ENCODE measurements at places on chromosomes 11 and 22. TPM values are rescaled to one million over a fixed set of nuclear protein-coding genes. Genes with fewer than 3 reads are reported as not detected.
A peak's percentile ranks its signal among the peaks of the same experiment; 100 is the strongest.

DNA sequence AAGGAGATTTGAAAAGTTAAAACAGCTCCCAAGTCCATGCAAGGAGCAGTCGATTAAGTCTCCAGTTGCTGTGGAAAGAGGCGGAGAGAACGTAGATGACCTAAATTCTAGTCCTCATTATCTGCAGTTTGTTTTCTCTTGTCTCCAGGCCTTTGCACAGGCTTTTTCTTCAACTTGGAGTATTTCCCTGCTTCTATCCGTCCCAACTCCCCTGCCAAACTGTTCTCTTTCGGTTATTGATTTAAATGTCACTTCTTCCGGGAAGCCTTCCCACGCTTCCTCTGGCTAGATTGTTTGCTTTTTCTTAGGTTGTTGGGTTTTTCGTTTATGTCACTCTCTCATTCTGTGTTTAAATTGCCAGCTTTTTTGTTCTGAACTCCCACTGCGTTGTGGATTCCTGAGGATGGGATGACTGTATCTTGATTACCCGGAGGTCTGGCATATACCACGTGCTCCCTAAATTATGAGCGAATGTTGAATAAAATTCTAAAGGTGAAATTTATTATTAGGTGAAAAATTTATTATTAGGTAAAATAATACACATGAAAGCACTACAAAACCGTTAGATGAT, 463 bp downstream of the TMEM126B start:
- no peak for DNase-seq

DNA sequence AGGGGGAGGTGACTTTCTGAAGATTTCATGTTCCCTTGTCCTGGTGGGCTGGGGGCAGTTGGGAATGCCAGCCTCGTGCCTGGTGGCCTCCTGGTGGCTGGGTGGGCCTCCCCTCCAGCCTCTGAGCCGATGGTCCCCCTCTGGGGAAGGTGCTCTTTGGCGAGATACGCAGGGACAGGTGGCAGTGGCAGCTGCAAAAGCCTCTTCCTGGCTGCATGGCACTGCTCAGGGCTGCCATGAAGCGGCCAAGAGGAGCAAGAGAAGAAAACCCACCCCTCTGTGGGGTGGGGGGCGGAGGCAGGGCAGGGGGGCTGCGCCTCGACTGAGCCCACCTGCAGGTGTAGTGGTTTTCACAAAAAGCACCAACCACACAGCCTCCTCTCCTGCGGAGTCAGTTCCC, 61.8 kb upstream of the PHF21B start:
- no peak for DNase-seq

DNA sequence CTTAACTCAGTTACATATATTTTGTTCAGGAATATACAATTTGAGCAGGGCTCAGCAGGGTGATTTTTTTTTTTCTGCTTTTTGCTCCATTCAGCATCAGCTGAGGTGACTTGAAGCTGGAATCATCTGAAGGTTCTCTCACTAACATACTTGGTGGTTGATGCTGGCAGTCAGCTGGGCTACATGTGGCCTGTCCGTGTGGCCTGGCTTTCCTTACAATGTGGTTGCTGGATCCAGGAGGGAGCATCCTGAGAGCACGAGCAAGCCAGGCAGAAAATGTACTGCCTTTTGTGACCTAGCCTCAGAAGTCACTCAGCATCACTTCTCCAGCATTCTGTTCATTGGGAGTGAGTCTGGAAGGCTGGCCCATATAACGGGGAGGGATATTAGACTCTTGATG, 151.6 kb upstream of the E2F8 start:
- no peak for DNase-seq

- peak; percentile 59 for DNase-seq
Measured at GRCh38 chr22:39428597-39429071, 28.2 kb upstream of the MGAT3 start.

RHOD gene
- polyA plus RNA-seq = 3.1 TPM

DNA sequence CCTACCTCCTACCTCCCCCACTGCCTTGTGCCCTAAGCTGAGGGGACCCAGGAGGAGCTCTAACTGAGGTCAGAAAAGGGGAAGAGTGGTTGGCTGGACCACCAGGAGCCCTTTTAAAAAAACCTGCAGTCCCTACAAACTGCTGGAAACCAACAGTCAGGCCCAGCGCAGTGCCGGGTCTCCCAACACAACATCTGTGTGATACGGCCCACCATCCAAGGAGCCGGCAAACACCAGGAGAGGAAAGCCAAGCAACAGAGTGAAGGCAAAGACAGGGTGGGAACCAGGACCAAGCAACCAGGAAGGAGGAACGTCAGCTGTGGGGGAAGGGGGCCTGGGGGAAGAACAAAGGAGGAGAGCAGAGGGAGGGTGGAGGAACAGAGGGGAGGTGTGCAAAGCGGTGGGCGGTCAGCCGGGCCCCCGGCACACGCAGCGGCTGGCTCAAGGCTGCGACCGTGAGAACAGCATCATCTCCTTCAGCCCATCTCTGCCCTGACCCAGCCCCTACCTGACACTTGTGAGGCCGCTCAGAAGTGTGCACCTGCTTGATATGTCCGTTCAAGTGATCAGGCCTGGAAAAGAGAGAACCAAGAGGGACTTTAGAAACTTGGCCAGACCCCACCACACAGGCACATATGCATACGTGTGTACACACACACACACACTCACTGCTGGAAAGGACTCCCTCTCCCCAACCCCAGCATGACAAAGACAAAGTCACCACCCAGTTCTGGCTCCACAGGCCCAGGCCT, 3.6 kb downstream of the PATZ1 start:
- no peak for DNase-seq

OR52K2 gene
- polyA plus RNA-seq = not detected

FAM89B gene
- polyA plus RNA-seq = 43.0 TPM

- no peak for DNase-seq
Measured at GRCh38 chr11:44970293-44970692, 19.6 kb upstream of the TP53I11 start.

- no peak for DNase-seq
Measured at GRCh38 chr11:62341588-62341987, 4.3 kb downstream of the ASRGL1 start.

UPK3A gene
- 0.35 TPM for polyA plus RNA-seq

DNA sequence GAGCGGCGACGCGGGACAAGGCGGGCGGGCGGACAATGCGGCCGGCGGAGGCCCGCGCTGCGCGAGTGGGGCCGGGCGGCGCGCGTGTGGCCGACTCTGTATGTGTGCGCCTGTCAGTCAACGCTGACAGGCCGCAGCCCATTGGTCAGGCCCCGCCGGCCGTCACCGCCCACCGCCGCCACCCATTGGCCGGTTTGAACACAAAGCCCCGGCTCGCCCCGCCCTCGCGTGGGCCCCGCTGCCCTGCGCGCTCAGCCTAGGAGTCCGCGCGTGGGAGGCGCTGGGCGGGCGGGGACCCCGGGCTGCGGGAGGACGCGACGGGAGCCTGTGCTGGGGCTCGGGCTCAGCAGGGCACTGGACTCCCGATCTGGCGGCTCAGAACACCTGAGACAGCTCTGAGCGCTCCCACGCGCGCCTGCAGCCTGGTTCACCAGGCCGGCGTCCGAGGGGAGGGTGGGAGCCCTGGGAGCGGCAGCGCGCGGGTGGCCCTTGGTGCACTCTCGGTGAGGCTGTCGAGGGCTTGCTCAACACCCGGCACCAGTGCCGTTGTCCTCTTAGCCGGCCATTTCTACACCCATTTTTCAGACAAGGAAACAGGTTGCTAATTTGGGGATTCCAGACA, at the start of gene SUN2:
SUN2 (minus strand) TSS at position 88 of the 622 bp plus-strand sequence. CDS start 3,370 bp downstream, outside the sequence.
- peak; percentile 98 for DNase-seq

JAML gene
- 18.2 TPM for polyA plus RNA-seq

- DNase-seq = no peak
Measured at GRCh38 chr22:24338726-24339451, 68.3 kb downstream of the SPECC1L start.

GRCh38 chr11:27391331-27392015, 28.5 kb upstream of the CCDC34 start:
- no peak for DNase-seq

DNA sequence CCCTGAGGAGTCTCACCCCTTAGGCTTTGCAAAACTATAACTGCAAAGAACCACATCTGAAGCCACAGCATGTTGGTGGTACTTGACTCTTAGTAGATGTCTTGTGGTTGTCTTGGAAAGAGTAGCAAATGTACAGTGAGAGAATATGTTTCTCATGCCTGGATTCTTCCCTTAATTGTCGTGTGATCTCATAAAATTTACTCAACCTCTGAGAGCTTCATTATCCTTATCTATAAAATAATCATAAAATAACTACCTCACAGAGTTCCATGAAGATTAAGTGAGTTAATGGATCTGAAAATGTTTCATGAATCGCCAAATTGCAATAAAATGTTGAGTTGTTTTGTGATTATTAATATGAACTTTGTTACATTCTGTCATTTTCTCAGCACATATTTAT, 491.5 kb downstream of the METTL15 start:
- no peak for DNase-seq

- peak; percentile 88 for DNase-seq
Measured at GRCh38 chr11:59172345-59173079, 580 bp downstream of the DTX4 start.

- DNase-seq = no peak
Measured at GRCh38 chr11:129013737-129014475, 71.2 kb upstream of the TP53AIP1 start.

DNA sequence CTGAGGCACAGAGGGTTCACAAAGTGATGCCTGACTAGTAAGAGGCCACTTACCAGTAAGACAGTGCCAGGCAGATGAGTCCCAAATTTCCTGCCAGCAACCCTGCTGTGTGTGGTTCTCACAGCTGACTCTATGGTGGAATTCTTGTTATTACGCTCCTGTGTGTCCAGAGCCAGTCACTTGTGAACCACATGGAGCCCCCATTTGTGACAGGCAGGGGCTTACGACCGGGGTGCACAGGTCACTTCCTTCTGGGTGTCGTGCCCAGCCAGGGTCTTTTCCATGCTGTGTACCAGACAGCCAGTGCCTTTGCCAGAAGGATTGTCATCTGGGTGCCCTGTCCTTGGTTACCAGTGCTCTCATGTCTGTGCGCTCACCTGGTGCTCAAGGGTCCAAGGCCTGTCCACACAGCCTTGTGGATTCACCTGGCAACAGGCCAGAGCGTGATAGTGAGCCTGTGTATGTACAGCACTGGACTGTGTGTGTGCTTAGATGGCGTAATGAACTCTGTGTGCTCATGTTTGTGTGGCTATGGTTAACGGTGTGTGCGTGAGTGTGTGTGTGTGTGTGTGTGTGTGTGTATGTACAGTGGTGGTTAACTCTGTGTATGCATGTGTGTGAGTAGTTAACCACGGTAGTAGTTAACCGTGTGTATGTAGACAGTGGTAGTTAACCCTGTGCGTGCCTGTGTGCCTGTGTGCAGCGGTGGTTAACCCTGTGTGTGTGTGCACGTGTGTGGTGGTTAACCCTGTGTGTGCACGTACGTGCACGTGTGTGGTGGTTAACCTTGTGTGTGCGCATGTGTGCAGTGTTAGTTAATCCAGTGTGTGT, 18.6 kb downstream of the GRAMD4 start:
- no peak for DNase-seq

KCNJ5 gene
- 0.42 TPM for polyA plus RNA-seq

DNA sequence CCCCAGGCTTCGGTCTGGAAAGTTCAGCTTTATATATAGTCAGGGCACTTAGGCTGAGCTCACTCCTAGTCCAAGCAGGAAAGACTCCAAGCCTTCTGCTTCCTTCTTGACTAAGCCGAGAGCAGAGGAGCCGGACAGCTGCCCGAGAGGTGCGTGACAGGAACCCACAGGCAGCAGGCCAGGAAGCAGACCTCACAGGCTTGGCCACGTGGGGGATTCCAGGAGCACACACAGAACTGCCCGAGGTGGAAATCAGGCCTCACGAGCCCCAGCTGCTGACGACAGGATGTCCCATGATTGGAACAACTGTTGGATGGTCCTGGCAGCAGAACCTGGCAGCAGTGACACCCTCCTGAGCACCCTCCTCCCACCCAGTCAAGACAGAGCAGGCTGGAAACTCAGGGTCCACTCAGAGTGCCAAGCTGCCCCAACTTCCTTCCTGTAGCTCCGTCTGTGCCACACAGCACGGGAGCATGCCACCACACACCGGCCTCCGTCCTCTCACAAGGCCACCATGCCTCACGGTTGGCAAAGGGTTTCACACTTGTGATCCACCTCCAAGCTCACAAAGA, 5.4 kb downstream of the PLA2G6 start:
- DNase-seq = peak; percentile 87

- DNase-seq = no peak
Measured at GRCh38 chr11:96465512-96465911, 75.7 kb downstream of the JRKL start.

GRCh38 chr22:16824716-16825687, at the start of gene XKR3:
TSS of gene XKR3 (minus strand) at chr22:16825411. CDS start at chr22:16808073, 17,338 bp downstream.
- DNase-seq = no peak

RAB36 gene
- 1.3 TPM for polyA plus RNA-seq

LGR4 gene
- polyA plus RNA-seq = 1.5 TPM

DNA sequence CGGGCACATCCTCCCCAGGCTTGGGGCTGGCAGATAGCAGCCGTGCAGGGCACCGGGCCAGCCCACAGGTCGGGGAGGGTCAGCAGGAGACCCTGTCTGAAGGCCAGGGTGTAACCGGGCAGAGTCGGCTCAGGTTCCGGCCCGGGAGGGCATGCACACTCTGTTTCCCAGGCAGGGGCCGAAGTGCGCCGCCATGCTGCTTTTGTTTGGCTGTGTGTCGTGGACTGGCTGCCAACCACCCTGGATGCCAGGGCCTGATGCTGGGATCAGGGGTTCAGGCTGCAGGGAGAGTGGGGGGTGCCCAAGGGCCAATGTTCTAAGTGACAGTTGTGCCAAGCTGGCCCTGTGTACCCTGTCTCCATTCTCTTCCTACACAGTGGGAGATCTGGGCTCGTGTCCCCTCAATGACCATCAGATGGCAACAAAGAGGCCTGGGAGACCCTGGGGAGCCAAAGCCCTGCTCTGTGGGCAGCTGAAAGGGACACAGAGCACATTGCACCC, 120.9 kb upstream of the B3GAT1 start:
- peak; percentile 68 for DNase-seq

DNA sequence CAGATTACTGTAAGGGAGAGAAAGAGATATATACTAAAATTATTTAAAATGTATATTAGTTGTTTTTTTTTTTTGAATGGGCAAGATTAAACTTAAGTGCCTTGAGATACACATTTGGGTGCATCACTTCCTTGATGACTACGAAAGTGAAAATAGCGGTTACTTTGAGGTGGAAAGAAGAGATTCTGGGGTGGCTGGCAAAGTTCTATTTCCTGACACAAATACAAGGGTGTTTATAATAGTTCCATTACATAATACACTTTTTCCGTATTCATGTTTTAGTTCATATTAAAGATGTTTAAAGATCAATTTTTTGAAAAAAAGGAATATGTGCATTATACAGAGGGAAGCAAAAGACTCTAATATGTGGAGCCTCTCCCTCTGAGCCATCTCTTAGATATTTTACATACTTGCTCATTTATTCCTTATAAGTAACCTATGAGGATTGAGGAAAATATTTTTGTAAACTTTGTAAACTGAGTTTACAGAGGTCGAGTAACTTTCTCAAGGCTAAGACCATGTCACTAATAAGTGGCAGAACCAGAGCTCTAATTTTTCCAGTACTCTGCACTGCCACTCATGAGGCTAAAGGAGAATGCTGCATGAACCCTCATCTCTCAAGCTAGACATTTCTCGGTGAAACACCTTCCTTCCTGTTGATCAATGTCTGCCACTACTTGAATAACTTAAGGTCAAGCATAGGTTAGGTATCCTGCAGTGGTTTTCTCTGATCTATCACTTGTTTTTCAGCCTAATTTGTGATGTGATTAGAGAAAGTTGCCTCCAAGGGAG, 58.6 kb downstream of the DDIAS start:
- no peak for DNase-seq

Measured in spleen (tissue), 13 donors.